ENCODE measurements at places on chromosomes 16 and 17.
A peak's percentile ranks its signal among the peaks of the same experiment; 100 is the strongest.

- no peak for DNase-seq
Observed at GRCh38 chr17:37708008-37708615, 36.7 kb downstream of the HNF1B start.

- no peak for DNase-seq
Observed at GRCh38 chr17:2063261-2064146, 8.6 kb downstream of the HIC1 start.

DNA sequence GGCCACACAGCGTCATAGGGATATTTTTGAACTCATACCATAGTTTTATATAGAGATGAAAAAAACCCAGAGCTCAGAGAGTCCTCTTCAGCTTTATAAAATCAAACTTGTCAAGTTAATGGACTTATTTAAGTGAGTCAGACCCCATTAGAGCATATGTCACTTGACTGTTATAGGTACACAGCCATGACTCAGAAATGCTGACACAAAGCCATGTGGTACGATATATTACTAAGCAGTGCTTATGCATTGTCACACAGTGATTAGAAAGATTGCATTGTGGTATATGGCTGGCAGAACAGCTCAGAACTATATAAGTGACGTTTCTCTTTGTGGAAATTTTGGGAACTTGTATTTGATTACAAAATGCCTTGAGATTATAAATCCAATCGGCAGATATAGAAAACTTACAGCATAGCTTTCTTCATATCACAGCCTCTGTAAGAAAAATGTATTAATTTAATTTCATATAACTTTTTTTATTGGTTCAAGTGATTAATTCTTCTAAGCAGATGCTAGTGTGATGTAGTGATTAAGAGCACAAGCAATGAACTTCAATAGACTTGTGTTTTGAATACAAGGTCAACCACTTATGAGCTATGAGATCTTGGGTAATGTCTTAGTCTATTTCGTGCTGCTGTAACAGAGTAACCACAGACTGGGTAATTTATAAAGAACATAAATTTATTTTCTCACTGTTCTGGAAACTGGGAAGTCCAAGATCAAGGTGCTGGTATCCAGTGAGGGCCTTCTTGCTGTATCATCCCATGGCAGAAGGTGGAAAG lies 25.8 kb upstream of the GINS3 start:
- no peak for DNase-seq

GRCh38 chr16:72195609-72196008 lies 23.7 kb upstream of the PMFBP1 start:
- no peak for DNase-seq

- peak; percentile 97 for DNase-seq
Observed at GRCh38 chr17:47970725-47971499, at the start of gene CDK5RAP3. CDK5RAP3 (plus strand) TSS chr17:47971113; CDS start chr17:47971147, 34 bp downstream.

GRCh38 chr16:57089406-57089805 lies 3.0 kb upstream of the CPNE2 start:
- DNase-seq: no peak

- no peak for DNase-seq
Observed at GRCh38 chr17:63452962-63453551, 7.0 kb upstream of the CYB561 start.

DNA sequence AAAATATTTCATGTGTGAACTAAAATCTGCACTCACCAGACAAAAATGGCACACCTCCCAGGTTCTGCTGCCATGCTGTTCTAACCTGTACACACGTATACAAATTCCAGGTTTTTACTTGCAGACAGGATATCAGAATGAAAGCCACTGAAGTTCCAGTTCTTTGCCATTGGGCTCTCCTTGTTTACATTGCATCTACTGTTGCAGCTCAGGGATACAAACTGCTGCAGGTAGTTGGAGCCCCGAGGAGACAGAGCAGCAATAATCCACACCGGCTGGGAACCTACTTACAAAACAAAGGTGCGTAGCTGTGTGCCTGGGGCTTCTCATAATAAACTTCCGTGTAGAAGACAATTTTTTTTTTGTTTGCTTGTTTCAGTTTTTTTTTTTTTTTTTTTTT lies 59.6 kb downstream of the HAPSTR1 start:
- no peak for DNase-seq

DNA sequence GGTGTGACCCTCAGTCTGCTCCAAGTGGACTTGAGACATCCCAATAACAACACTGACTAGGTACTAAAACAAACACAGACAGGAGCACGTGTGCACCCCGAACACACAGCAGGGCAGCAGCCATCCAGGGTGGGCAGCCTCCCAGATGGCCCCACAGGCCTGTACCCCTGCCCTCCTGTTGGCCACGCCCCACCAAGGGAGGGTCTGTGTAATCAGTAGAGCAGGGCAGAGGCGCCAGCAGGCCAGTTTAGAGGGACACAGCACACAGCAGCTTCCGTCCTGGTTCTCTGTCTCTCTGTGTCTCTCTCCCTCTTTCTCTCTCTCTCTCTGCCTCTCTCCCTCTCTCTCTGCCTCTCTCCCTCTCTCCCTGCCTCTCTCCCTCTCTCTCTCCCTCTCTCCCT lies 21.4 kb downstream of the ACTG1 start:
- DNase-seq: no peak

- no peak for DNase-seq
Observed at GRCh38 chr17:78990349-78991016, 10.8 kb upstream of the LGALS3BP start.

GRCh38 chr16:24286741-24287405 lies 30.7 kb downstream of the CACNG3 start:
- DNase-seq: no peak

DNA sequence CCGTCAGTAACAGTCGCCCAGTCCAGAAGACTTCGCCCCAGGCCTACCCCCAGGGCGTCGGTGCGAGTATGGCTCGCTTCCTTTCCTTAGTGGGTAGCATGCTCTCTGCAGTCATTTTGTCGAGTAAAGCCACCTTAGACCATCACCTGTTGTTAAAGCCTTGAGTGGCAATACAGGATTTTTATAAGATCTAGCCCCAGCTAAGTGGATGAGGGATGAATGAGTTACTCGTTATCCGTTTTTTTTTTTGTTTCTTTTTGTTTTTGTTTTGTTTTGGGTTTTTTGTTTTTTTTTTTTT lies 322 bp upstream of the KLHL11 start:
- DNase-seq: no peak

- no peak for DNase-seq
Observed at GRCh38 chr16:50917950-50918703, 176.2 kb downstream of the CYLD start.

- DNase-seq: no peak
Observed at GRCh38 chr16:70730944-70731343, 45.1 kb upstream of the MTSS2 start.

- no peak for DNase-seq
Observed at GRCh38 chr16:30677931-30678585, 19.8 kb downstream of the FBRS start.

- no peak for DNase-seq
Observed at GRCh38 chr17:5971969-5972368, 98.2 kb upstream of the WSCD1 start.

DNA sequence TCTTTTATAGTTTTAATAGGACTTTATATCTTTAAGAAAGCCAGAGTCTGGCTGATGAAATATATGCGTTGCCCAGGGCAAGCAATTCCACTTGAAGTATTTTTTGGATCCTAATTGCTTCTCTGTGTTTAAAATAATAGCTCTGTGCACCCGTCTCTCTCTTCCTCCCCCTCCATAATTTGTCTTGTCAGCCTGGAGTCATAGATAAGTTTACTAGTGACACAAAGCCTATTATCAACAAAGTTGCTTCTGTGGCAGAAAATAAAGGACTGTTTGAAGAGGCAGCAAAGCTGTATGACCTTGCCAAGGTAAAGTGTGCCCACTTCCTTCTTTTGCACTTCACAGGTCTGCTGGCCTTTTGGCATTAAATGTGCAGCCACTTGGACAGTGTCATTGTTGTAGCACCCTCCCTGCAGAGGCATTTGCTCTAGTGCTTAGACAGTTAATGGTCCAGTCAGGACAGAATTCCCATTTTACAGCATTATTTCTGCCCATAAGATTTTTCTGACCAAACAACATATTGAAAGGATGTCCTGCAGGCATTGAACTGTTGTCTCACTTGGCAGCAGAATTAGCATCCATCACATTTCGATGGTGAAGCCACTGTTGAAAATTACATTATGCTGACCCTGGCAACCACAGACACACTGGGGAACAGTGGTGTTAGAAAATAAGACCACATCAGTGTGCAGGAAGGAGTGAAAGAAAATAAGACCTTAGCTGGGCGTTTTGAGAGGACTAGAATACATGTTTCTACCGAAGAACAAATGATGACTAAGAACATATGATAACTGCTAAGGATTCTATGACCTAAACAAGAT lies 28.4 kb upstream of the SLC12A3 start:
- DNase-seq: no peak

DNA sequence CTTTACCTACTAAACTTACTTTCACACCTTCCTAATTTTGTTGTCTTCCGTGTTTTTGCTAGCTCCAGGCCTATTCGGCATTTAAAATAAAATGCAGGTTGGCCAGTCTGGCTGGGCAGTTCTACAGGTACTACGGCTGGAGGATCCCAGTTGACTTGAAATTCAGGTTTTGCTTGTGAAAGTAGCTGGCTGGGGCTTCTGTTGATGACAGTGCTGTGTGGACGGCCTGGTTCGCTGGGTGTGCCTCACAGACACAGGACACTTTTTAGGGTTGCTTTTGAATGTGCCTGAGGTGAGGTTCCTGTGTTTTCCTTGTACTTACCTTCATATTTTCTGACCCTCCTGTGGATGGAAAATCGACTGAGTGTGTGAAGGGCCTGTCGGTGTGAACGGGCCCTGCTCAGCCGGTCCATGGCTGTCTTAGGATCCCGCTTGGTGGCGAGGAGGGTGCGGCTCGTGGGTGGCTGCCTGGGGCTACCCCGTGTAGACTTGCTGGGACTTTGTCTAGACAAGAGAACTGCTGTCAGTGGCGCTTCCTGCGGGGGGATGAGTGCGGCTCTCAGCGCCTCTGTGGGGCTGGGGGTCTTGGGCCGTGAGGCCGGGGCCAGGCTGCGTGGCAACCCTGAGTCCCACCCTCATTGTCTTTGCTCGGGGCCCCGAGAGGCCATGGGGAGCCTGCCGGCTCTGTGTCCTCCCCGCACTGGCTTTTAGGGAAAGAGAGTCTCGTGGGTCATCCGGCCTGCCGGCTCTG lies 18.7 kb upstream of the ZNF750 start:
- no peak for DNase-seq

- DNase-seq: no peak
Observed at GRCh38 chr16:1420111-1420539, 422 bp downstream of the UQCC4 start.

GRCh38 chr16:47712276-47713224 lies 251.4 kb downstream of the PHKB start:
- no peak for DNase-seq

DNA sequence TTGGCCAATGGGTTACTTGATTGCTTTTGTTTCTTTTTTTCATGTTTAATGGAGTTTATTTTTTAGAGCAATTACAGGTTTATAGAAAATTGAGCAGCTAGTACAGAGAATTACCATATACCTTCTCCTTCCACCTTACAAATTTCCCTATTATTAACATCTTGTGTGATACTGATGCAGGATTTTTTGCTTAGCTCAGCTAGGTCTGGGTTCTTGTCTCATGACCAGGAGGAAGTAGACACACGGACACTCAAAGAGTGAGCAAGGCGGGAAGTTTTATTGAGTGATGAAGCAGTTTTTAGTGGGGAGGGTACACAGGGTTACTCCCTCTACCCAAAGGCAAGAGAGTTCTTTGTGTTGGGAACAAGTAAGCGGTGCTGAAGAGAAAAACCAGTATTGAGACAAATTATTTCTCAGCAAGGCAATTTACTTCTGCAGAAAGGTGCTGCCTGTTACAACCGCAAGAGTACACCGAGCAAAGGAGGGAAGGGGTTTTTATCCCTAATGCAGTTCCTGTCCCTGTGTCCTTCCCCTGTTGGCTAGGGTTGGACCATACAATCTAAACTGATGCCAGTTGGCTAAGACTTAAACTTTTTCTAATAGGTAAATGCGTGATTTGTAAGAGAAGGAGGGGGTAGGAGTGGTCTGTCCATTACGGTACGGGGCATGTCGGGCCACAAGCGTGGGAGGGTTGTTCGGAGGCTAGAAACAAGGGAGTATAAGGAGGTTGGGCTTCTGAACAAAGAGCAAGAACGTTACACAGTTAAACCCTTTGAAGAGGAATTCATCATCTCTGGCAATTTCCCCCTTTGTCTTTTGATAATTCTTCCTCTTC lies 26.9 kb downstream of the SEC14L1 start:
- DNase-seq: no peak

GRCh38 chr16:82631701-82632685 lies 5.2 kb downstream of the CDH13 start:
- no peak for DNase-seq

DNA sequence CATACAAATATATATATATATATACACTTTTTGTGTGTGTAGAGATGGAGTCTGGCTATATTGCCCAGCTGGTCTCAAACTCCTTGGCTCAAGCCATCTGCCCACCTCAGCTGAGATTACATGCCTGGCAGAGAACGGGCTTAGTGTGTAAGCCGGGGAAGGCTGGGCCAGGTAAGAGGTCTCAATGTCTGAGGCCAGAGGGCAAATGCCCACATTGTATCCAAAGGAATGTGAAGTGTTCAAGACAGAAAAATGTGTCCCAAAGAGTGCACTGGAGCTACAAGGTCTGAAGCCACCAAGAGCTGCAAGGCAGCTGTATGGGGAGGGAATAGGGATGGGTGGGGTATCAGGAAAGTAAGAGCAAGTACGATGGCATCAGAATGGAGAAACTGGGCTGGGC lies 8.8 kb downstream of the CD2BP2 start:
- no peak for DNase-seq

GRCh38 chr16:23979441-23979840 lies 143.7 kb downstream of the PRKCB start:
- no peak for DNase-seq

GRCh38 chr17:80531400-80531799 lies 13.2 kb upstream of the RPTOR start:
- DNase-seq: no peak

GRCh38 chr17:83170571-83171260 lies 91.3 kb downstream of the METRNL start:
- no peak for DNase-seq

GRCh38 chr17:62629556-62630364 lies 2.3 kb downstream of the MRC2 start:
- DNase-seq: no peak

DNA sequence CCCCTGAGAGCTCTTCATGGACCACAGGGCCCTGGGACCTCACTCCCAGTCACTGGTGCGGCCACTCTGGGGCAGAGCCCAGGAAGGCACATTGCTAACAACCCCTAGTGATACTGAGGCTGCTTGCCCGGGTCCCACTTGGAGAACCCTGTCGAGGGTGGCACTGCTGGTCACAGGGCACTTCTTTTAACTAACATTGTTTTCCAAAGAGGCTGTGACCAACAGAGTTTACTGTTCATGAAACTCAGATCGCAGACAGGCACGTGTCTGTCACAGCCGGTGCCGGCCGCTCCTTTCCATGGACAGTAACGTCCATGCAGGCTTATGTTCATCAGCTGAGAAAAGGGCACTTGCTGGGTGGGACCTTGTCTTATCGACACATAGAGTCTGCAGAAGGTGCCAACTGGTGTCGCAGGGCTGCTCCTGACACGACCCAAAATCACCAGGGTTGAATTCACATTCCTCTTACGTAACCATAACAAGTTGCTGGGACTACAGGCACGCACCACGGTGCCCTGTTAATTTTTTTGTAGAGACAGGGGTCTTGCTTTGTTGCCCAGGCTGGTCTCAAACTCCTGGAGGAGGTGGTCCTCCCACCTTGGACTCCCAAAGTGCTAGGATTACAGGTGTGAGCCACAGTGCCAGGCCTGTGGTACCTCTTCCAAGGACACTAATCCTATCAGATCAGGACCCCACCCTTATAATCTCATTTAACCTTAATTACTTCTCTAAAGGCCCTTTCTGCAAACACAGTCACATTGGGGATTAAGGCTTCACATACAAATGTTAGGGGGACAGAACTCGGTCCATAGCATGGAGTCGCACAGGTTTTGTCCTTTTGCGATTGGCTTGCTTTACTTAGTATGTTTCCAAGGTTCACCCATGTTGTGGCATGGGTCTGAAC lies 1.2 kb upstream of the ZC3H18 start:
- DNase-seq: no peak

Data from stimulated activated CD8-positive, alpha-beta memory T cell treated with anti-CD3 and anti-CD28 coated beads, Interleukin-4, amount 100 ng/mL, for 4 hours (primary cell).